KBM-7 (cell line): ENCODE measurements at places on chromosomes 11 and 22.

DNA sequence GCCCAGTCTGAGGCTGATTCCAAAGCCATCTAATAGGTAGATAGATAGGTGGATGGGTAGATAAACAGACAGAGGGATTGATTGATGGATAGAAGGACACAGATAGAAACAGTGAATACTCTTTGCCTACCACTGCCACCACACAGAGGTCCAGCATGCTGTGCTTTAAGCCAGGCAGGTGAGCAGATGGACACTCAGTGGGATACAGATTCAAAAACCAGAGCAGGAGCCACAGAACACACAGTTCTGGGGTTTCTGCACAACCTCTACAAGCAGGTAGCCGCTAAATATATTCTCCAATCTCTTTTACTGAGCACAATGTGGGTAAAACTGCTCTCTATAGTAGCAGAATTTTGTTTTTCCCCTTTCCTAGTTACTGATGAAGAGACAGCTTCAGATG, 20.5 kb upstream of the JHY start:
- DNase-seq, result no peak

GRCh38 chr11:12053606-12054361, 45.4 kb upstream of the DKK3 start:
- no peak for DNase-seq

DNA sequence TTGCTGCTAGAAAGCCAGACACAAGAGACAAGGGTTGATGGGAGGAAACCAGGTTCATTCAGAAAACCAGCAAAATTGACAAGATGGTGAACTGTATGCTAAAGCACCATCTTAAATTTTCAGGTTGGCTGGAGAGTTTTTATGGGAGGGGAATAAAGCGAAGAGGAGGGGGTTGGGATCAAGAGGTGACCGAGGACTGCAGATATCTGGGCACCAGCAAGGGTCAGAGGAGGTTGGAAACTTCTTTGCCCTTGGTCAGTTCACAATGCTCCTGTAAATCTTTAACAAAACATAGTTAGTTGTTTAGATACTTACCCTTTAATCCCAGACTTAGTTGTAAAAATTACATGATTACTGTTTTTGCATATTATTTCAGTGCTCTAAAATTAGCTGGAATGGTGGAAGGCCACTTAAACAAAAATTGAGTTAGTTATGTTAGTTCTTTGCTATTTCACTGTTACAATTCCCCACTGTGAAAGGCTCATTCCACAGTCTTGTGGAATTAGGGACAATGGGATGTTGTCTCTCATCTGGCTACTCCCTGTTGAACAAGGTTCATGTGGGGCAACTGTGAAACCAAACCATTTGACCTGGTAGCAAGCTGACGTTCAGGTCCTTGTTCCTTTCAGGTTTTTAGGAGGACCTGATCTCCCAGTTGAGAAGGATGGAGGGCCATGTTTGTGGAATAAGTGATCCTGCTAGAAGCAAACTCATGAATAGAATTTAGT, 30.6 kb upstream of the QSER1 start:
- no peak for DNase-seq

DNA sequence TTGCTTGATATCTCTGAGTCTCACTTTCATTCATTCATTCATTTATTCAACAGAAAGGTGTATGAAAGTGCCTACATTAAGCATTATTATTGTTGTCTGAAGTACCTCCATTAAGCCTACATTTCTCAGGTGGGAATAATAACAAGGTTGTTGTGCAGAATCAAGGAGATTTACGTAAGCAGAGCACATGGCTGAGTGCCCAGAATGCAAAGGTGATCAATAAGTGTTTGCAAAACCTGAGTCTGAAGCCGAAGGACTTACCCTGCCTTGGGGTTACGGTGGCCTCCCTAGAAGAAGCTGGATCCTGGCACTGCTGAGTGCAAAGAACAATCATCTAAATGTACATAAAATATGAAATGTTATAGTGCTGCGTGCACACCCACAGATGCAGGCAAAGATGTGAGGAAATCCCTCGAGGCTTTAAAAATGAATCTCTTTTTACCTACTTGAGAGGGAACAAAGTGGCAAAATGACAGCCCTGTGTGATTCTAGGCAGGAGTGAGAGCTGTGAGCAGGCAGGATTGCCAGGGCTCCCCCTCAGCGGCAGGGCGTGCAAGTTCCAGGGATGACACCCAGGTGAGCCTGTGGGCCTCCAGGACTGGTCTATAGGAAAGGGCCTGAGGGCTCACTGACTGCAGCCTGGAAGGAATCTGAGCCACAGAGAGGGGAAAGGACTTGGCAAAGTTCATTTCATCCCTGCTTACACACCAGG, 133.1 kb upstream of the TBCEL start:
- DNase-seq, result no peak

DNA sequence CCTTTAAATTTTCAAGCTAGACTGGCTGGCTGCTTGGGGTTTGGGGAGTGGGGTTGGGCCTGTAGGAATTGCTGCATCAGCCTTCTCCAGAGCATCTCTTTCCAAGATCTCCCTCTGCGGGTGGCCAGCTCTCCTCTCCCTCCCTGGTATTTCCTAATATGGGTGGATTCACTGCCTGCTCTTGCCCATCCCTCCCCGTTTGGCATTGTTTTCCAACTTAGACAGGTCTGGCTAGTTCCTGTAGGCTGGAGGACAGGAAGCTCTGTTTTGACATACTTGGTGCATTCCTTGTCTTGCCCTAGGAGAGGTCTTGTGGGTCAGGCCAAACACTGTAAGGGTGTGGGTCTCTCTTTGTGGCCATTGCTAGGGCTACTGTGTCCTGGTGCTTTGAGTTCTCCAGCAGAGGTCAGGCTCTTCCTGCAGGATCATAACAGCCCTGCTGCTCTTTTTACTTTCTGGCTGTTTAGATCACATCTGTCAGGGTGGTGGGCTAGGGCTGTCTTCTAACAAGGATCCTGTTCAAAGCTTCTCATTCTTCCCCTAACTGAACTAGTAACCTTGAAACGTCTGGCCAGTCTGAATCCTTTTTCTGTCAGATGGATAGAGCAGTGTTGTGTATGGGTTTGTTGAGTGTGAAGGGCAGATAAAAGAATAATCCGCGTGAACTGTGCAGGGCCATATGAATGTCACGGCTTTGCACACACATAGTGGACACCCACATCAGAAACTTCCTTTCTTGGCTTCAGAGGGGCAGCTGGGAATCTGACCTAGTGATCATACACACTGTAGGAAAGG, 18.3 kb upstream of the MICALL1 start:
- no peak for DNase-seq

- no peak for DNase-seq
Measured at GRCh38 chr22:21946262-21946925, 6.3 kb downstream of the PPM1F start.

- no peak for DNase-seq
Measured at GRCh38 chr22:36505998-36506635, 723 bp downstream of the FOXRED2 start.
